CD4-positive, alpha-beta T cell treated with Interleukin-17A for 1 hour (primary cell): ENCODE measurements at places on chromosomes 11 and 22.

DNA sequence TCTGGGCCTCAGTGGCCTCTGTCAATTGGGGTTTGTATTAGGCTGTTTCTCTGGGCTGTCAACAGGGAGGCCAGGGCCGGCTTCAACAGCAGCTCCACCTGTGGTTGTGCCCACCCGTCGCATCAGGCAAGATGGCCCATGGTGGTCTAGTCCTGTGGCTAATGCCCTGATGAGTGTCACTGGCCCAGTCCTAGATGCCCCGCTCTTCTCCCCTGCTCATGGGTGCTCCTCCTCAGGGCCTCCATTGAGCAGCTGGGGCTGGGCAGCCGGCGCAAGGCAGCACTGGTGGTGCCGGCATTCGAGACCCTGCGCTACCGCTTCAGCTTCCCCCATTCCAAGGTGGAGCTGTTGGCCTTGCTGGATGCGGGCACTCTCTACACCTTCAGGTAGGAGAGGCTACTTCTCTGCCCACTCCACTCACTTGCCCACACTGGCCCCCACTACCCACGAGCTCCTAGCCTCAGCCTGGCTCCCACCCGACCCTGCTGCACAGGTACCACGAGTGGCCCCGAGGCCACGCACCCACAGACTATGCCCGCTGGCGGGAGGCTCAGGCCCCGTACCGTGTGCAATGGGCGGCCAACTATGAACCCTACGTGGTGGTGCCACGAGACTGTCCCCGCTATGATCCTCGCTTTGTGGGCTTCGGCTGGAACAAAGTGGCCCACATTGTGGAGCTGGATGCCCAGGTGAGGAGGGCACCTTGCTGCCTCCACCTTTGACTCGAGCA is 5.4 kb downstream of the LARGE2 start:
- no peak for DNase-seq

GRCh38 chr11:67375320-67376055 is 2.1 kb upstream of the CLCF1 start:
- DNase-seq: no peak

DNA sequence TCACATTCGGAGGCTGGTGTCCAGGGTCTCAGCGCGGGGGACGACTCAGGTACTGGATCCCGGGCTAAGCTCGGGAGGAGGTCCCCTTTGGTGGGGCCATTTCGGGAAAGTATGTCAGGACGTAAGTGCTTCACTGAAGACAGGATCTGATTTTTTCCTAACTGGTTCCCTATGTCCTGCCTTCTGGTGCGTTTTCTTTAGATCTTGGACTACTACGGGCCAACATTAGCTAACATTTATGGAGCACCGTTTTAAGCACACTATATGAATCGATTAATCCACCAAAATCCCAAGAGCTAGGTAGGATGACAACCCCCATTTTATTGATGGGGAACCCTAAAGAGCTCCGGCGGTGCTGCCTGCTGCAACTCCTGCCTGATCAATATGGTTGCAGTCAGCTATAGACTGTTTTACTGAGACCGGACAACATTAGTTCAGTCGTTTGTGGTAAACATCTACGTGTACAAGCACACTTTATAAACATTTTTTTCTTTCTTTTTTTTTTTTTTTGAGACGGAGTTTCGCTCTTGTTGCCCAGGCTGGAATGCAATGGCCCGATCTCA is 17.0 kb upstream of the WDR74 start:
- peak; percentile 24 for DNase-seq

GRCh38 chr11:34052036-34052607 is 591 bp downstream of the CAPRIN1 start:
- DNase-seq: peak; percentile 88

- DNase-seq: no peak
These were observed at the start of gene PNPLA5 for GRCh38 chr22:43891360-43892182. Gene PNPLA5, minus strand, starts transcription at chr22:43892013. Its CDS starts 133 bp downstream, at chr22:43891880.

- DNase-seq: peak; percentile 94
These were observed at the start of gene TPP1 for GRCh38 chr11:6619004-6619745. Gene TPP1, minus strand, starts transcription at chr11:6619422. Its CDS starts 22 bp downstream, at chr11:6619400.

- DNase-seq: peak; percentile 55
These were observed 46.3 kb upstream of the SYT13 start for GRCh38 chr11:45332276-45332934.

DNA sequence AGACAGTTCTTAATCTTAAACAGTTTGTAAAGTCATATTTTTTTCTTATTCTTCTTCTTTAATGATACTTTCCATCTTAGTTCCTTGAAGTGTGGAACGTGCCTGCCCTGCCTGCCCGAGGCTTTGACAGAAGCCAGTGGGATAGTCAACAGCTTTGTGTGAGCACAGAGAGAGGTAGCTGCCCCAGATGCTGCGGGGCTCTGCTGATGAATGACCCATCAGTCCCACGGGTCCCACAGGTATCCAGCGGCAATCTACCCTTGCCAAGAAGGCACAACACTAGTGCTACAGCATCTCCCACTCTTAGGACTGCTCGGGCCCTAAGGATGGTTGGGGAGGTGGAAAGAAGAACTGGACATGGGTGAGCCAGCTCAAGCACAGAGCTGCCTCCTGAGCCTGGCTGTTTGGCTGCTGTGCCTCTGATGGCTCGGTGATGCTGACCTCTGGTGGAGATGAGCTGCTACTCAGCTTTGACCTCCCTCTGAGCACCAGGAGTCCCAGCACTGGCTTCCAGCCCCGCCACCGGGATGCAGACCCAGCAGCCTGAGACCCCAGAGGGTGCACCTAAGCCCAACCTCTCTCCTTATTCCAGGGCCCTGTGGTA is 11.8 kb upstream of the APLNR start:
- DNase-seq: no peak

GRCh38 chr22:46074771-46075551 is 75.4 kb upstream of the PPARA start:
- DNase-seq: no peak

DNA sequence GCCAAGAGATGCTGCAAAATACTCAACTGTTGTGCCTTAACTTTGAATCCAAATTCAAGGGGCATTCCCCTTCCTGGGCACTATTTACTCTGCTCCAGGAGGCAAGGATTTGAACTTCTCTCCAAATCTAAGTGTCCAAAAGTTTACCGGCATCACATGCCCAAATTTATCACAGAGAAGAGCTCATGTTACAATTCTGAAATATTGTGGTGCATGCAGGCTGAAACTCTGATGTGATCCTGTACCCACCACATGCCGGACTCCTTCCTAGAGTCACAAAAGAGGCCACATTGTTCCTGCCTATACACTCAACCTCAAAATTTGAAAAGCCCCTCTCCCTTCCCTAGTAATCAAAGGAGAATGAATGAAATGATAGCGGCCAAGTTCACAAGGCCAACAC is 1.3 kb downstream of the TRAF6 start:
- DNase-seq: no peak

GRCh38 chr22:30519842-30520425 is 14.4 kb upstream of the SEC14L4 start:
- DNase-seq: no peak

DNA sequence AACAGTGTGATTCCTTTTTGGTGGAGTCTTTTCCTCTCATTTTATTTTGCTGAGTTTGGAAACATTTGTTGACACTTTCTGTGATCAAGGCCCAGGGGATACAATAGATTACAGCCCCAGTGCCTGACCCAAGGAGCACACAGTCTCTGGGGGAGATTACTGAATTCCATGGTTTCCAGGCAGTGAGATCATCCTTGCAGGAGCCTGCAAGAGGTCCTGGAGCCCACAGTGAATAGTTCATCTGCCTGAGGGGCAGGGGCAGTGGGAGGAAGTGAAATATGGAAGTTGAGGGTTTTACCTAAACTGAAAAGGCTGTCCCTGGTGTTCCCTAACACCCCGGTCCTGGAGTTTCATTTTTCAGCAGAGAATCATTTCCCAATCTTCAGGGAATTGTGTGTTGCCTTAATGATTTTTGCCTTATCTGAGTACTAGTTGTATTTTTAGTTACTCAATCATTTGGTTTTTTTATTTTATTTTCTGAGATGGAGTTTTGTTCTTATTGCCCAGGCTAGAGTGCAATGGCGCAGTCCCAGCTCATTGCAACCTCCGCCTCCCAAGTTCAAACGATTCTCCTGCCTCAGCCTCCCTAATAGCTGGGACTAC is 7.7 kb downstream of the CCS start:
- no peak for DNase-seq
